Activated naive CD4-positive, alpha-beta T cell treated with anti-CD3 and anti-CD28 coated beads, Interleukin-2, amount 50 U/mL, for 72 hours (primary cell): ENCODE measurements at places on chromosomes 7 and 10.

- no peak for DNase-seq
Observed at GRCh38 chr7:44104860-44105771, 971 bp downstream of the AEBP1 start.

DNA sequence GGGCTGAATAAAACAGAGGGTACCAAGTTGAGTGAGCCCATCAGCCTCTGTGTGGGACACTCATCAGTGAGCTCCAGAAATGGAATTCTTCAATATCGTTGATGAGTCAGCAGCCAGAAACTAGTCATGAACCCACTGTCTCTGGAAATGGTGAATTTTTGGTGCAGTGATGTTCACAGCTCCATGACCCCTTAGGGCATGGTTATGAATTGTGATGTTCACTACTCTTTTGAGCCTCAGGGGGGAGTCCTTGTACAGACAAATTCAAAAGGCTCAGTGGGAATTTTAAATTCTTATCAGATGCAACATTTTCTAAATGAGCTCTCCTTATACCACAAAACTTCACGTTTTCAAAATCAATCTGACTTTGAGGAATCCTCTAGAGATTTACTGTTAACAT, 335.7 kb downstream of the PHTF2 start:
- DNase-seq, result no peak

DNA sequence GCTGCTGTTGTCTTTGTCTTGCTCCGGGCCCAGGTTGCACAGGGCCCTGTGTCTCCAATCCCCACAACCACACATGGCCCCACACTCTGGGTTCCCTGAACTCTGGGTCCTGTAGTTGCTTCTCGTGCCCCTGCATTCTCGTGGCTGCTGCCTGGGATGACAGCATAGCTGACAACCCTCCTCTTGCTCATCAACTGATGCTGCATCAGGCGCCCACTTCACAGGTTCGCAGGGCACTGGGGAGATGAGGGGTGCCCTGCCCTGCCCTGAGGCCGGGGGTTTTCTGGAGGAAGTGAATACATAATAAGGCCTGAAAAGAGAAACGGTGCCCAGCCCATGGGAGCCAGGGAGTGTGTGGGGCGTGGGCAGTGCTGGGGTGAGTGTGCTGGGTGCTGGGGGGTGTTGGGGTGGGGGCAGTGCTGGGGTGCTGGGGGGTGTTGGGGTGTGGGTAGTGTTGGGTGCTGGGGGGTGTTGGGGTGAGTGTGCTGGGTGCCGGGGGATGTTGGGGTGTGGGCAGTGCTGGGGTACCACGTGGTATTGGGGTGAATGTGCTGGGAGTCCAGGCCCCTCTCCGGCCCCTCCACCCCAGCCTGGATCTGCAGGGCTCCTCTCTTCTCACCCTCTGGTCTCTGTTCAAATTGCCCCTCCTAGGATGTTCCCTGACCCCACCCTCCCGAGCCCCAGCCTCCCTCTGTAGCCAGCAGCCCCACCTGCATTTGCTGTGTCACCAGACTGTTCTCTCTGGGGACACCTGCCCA, 2.0 kb upstream of the MTG1 start:
- no peak for DNase-seq

DNA sequence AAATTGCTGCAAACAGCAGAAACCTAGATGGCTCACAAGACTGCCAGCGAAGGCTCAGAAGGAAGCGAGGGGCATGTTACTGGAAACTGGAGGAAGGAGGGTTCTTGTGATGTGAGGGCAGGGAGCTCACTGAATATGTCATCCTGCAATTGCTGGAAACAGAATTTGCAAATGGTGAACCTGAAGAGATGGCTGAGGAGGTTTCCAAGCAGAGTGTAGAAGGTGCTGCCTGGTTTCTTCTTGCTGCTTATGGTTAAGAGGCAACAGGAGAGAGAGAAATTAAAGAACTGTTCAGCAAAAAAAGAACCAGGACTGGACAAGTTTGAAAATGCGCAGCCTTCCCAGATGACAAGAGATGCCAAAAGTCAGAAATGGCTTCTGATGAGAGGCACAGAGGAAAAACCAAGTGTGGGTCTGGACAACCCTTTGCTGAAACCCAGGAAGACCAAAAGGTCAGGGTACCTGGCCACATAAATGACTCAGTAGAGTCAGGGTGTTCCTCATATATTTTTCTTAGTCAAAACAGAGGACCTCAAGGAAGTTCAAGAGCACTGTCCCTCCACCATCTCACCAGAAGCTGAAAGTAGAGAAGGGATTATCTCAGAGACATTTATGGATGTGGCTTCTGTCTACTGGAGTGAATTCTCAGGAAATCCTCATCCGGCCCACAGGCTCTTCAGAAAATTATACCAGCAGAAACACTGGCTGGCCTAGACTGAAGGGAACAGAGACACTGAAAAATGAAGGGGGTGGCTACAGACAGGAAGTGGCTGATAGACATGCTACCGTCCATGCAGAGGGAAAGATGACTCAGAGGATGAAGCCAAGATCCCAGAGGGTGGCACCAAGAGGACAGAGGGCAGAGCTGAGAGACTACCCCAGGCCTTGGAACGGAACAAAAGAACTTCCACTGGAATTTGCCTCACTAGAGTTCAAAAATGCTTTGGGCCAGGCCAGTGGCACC, 10.1 kb downstream of the PAPOLB start:
- no peak for DNase-seq

- DNase-seq, result no peak
Observed at GRCh38 chr7:129914536-129915272, 38.1 kb downstream of the UBE2H start.

- no peak for DNase-seq
Observed at GRCh38 chr7:137881607-137882260, 35.0 kb upstream of the DGKI start.

GRCh38 chr10:47255866-47256265, 44.1 kb upstream of the GDF10 start:
- DNase-seq, result no peak

GRCh38 chr10:101273330-101273729, 44.1 kb upstream of the LBX1 start:
- DNase-seq, result no peak

DNA sequence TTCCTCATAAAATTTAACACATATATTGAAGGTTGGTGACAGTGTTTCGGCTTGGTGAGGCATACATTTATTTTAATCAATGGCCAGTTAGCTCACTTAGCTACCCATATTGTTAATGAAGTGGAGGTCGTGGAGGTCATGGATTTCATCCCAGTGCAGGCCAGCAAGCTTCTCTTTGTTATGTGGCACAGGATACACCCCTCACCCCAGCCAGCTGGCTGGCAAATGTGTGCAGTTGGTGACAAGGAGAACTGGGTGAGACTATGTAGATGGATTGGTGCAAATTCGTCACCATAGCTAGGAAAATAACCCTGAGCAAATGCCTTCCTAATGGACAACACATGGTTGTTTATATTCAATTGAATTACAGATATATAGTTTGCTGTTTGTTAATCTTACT, 50.5 kb upstream of the FOXP2 start:
- no peak for DNase-seq

DNA sequence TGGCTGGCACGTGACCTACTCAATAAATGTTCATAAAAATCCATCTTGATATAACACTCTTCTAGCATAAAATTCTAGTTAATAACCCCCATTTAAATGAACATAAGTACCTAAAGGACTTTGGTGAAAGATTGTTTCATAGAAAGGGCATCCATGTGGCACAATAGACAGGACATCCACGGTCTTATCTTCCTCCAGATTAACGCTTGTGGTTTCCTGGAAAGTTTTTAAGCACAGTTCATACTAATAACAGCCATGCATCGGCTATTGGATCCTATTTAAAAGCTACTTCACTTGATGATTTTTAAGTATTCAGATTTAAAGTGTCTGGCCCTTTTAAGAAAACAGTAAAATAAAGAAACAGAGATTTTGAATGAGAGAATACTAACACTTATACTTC, 288.3 kb downstream of the AHR start:
- DNase-seq, result no peak

DNA sequence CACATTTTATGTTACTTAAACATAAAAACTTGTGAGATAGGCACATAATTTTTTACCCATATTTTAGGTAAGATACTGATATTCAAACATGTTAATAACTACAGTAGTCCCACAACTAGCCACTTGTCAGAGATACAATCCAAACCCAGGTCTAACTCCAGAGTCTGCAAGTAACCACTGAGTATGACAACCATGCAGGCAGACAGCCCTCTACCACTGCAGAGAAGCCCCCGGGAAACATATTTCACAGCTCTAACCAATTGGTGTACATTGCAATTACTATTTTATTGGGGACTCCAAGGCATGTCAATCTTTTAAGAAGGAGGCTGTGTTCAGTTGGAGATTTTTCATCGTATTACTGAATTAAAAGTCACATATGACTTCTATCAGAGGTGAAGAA, 107.2 kb upstream of the FAM133B start:
- no peak for DNase-seq

- DNase-seq, result no peak
Observed at GRCh38 chr7:110170841-110171240, 920.1 kb upstream of the LRRN3 start.

DNA sequence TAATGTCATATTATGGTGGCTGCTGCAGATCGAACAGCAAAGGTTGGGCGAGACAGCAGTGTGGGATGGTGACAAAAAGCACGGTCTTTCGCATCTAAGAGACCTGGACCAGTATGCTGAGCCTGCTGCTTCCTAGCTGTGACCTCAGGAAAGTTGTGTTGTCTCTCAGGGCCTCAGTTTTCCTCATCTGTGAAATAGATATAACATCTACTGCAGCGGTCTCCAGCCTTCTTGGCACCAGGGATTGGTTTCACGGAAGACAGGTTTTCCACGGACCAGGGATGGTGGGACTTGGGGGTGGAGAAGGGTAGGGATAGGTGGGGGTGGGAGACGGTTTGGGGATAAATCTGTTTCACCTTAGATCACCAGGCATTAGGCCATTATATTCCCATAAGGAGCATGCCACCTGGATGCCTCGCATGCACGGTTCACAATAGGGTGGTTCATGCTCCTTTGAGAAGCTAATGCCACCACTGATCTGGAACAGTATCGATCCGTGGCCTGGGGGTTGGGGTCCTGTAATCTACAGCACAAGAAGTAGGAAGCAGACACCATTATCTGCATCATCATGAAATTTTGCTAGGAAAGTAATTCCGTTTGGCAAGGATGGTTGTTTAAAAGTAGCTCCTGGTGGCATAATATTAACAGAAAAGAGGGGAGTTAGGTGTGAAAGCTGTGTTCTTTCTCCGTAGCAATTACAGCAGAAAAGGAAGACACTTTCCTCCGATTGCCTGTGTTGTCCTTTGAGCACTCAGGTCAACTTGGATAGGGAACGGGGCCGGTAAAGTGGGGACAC, 10.8 kb downstream of the KLF6 start:
- no peak for DNase-seq
